ENCODE measurements at places on chromosomes 12 and 14.

- DNase-seq, result no peak
Observed at GRCh38 chr14:95040708-95041476, 116.4 kb downstream of the DICER1 start.

DNA sequence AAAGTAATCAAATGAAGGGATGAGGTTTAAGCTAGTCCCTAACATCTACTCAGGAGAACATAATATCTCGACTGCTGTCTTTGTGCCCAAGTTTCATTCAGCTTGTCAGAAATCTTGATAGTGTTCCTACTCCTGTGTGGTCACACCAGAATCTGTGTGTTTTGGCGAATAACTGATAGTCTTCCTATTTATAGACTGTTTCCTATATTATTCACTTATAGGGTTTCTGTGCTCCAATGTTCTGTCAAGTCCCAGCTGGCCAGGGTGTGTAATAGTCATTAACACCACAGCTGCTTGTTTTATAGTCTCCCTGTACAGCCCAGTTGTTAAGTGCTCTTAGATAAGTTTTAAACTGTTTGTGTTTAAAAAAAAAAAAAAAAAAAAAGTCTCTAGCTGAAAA is 45.9 kb downstream of the GPR135 start:
- DNase-seq, result no peak

- no peak for DNase-seq
Observed at GRCh38 chr12:114371250-114371649, 34.7 kb downstream of the TBX5 start.

- no peak for DNase-seq
Observed at GRCh38 chr12:103840462-103840875, 565 bp downstream of the NT5DC3 start.

DNA sequence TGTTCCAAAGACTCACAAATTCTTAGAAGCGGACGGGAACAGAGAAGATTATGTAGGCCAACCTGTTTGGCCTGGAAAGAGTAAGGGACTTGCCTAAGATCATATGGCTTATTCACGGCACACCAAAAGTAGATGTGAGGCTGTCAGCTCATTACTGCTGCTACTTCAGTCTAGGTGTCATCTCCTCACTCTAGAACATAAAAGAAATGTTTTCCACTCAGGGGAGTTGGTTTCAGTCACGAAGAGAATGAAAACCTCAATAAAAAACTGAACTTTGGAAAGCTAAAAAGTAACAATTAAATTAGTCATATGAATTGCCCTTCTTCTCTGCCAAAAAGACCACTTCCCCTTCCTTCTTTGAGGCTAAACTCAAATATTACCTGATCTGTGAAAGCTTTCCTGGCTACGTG is 658 bp upstream of the CEP128 start:
- no peak for DNase-seq

GRCh38 chr12:96502477-96502876 is 13.1 kb downstream of the CFAP54 start:
- DNase-seq, result no peak

DNA sequence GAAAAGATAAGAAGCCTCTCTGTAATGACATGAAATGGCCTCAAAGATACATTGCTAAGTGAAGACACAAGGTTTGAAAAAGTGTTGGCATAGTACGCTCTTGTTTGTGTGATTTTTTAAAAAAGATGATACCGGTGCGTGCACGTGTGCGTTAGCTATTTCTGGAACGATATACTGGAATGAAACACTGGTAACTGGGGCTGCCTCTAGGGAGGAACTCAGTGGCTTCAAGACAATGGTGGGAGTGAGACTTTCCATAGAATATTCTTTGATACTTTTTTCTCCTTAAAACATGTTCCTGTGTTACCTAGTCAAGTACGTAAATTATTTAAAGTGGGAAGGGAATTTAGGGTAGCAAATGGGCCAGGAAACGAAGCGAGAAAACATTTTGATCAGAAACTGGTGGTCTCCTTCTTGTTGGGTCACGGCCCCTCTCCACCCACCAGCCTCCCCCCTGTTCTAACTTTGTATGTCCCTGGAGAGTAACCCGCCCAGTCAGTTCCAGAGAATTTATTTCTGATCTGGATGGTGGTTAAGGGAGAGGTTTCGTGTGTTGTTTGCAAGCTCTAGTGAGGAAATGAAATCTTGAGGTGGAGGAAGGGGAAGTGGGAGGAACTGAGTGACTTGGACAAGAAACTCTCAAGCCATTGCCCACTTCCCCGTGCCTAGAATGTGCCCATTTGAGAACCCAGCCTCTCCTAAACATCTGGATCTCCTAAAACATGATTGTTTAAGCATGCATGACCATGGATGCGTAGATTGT is 6.6 kb downstream of the FGF6 start:
- no peak for DNase-seq

GRCh38 chr14:55074662-55075061 is 23.2 kb downstream of the MAPK1IP1L start:
- no peak for DNase-seq

DNA sequence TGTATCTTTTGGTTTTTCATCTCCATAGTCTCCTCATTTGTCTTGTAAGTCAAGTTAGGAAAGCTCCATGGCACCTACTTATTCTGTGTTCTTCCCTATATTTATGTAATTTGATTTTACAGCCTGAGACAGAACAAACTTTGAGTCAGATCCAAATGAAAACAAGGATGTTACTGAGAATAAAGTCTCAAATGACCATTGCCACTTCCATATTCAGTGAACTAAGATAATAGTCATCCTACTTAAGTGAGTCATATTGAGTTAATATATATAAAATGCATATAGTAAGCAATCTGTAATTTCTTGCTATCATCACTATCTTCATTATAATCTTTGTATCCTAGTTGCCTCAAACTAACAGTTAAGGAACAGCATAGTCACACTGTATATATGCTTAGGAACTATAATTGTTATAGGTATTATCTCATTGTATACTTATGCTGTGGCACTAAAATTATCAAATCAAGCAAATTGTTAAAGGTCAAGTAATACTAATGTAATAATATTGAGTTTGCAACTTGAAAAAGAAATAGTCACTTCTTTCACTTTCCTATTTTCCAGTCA is 30.8 kb downstream of the TMTC3 start:
- DNase-seq, result no peak

DNA sequence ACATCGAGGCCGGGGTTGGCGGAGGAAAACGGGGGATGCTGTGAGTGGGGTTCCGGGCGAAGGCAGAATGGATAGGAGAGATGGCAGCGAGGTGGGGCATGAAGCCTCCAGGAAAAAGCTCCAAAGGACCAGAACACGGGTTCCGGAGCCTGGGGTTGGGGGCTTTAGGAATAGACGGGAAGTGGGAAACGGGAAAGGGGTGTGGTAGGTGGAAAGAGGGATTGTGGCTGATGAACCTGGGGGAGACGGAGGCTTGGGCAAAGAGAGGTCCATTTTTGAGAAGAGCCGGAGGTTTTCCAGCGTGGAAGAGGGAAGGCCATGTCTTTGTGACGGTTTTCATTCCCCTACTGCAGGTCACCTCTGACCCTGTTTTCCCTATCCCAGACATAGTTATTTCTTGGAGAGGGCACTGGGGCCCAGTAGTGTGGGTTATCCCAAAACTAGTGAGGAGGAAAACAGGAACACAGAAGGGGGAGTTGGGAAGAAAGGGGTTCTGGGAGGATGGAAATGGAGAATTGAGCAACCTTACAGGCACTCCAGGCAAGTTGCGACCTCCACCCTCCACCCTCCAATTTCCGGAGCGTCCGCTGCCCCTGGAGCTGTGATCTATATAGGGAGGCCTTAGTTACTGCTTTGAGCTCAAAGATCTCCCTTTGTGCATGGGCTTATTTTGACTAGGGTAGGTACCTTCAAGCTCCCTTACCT is 1.1 kb downstream of the ATN1 start:
- DNase-seq, result no peak

- DNase-seq, result no peak
Observed at GRCh38 chr14:104403421-104404220, 175.9 kb upstream of the C14orf180 start.

DNA sequence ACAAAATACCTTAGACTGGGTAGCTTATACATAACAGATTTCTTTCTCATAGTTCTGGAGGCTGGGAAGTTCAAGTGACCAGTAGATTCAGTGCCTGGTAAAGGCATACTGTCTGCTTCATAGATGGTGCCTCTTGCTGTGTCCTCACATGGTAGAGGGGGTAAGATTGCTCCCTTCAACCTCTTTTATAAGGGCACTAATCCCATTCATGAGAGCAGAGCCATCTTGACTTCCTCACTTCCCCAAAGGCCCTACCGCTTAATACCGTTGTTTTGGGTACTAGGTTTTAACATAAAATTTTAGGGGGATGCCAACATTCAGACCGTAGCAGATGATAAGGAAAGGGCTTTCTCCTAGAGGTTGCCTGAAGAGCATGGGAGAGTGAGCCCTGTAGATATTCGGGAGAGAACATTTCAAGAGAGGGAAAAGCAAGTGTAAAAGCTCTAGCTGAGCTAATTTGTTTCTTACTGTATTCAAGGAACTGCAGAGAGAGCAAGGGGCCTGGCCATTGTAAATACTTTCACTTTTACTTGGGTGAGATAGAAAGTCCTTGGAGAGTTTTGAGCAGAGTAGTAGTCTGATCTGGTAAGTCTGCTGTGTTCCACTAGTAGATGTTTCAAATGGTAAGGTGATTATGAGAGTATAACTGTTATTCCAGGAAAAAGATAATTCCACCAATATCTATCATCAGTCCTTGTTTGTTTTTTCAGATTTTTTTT is 27.3 kb downstream of the FRS2 start:
- DNase-seq, result no peak

GRCh38 chr12:25789541-25789944 is 168.9 kb upstream of the RASSF8 start:
- no peak for DNase-seq

DNA sequence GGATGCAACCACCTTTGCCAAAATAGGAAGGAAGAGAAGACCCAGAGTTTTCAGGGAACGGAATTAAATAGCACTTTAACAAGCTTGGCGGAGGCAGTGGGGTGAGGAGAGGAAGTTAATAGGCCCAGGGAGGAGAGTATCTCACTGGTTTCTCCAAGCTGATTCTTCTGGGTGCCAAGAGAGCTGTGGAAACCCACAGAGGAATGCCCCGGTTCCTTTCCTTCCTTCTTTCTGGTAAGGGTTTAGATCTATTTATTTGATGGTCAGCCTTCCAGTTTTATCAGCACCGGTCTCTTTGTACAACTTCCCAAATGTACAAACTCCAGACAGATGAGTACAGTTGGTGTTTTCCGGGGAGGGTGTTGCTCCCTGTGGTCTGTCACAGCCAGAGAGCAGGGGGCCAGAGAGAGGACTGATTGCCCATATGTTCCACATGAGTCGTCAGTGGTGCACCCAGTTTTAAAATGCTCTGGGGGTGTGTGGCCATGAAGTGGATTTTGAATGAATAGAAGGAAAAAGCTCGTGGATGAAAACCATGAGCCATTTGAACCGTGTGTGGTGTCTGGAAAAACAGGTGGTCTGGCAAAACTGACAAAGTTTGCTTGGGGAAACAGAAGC is 26.6 kb downstream of the PRKCH start:
- no peak for DNase-seq

GRCh38 chr14:83798421-83798820 is 1731.5 kb upstream of the FLRT2 start:
- DNase-seq, result no peak

DNA sequence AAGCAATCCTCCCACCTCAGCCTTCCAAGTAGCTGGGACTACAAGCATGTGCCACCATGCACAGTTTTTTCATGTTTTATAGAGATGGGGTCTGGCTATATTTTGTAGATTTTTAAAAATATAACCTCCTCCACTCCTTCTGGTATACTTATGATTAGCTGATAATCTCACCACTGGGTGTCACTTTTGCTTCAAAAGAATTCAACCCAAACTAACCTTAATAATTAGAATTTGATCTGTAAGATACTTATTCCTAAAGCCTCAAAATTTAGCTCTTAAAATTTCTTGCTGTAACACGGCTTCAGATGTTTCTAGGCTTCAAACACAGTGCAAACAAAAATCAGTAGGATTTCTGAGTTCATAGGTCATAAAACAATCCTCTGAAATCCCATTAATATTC is 130.3 kb downstream of the CEP83 start:
- DNase-seq, result no peak

GRCh38 chr12:163406-163986 is 50.5 kb downstream of the SLC6A12 start:
- no peak for DNase-seq

GRCh38 chr12:76407710-76408109 is 59.5 kb upstream of the BBS10 start:
- no peak for DNase-seq

GRCh38 chr14:89061696-89062095 is 237.2 kb downstream of the TTC8 start:
- DNase-seq, result no peak

Data from astrocyte of the cerebellum (primary cell).